ENCODE measurements at places on chromosomes 3 and 15.

DNA sequence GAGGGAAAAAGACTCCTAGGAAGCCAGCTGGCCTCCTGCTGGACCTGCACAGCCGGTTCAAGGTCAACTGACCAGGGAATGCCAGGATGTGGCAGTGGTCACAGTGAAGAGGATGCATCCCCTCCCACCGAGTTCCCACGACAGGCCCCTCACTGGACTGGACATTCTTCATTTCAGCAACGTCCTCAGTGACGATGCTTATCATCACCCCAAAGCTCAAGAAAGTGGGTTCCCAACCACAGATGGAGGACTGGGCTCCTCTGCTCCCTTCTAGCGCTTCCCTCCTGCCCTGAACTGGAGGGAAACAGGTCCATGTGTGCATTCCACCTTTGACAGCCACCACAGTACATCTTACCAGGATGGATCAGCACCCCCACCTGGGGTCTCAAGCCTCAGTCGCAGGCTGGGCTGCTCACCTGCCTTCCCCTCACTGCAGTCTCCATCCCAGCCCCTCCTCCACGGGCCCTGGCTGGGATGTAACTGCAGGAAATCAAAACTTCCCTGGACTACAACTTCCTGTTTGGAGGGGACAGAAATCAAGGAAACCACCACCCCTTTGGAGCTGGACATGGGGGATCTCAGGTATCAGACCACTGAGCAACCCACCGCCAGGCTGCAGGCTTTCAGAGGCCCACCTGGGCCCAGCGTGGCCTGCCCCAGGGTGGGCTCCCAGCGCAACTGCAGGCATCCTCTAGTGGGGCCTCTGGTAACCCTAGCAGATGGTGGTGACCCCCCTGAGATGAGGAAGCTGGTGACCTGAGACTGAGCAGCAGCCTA lies 7.3 kb downstream of the CALML4 start:
- DNase-seq, result peak; percentile 70

GRCh38 chr3:112405845-112406244 lies 72.9 kb downstream of the CD200 start:
- DNase-seq, result no peak

- DNase-seq, result no peak
Measured at GRCh38 chr3:166955201-166955939, 424.7 kb downstream of the ZBBX start.

- DNase-seq, result no peak
Measured at GRCh38 chr3:13159890-13160289, 86.7 kb upstream of the IQSEC1 start.

- DNase-seq, result no peak
Measured at GRCh38 chr15:64006642-64007041, 39.6 kb downstream of the DAPK2 start.

DNA sequence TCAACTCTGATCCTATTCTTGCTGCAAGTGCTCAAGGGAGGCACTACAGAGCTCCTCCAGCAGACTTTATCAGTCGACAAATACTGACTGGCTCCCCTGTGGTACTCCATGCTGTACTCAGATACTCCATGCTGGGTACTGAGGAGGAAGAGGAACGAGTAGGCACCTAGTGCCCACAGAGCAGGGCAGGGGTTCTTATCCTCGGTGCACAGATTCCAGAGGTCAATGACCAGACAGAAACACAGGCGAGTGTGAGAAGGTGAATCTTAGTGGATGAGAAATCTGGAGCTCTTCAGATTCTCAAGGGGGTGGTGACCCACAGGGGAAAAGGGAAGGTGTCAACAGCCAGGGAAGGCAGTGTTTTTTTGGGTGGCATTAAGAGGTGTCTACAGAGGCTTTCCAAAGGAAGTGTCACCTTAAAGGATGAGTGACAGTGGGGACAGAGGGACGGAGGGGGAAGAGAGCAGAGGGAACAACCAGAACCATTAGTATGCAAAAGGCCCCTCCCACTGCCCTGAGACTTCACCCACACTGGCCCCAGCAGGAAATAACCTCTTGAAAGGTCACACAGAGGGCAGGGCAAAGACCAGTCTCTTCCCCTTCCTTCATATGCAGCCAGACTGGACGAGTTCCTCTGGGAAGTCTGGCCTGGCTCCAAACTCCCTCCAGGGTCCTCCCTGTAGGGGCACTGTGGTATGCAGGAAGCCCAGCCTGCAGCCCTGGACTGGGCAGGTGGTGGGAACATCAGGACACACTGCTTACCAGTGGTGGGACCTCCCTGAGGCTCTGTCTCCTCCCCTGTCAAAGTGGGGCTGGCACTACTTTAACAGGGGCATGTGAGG lies 27.5 kb downstream of the CCDC12 start:
- no peak for DNase-seq

DNA sequence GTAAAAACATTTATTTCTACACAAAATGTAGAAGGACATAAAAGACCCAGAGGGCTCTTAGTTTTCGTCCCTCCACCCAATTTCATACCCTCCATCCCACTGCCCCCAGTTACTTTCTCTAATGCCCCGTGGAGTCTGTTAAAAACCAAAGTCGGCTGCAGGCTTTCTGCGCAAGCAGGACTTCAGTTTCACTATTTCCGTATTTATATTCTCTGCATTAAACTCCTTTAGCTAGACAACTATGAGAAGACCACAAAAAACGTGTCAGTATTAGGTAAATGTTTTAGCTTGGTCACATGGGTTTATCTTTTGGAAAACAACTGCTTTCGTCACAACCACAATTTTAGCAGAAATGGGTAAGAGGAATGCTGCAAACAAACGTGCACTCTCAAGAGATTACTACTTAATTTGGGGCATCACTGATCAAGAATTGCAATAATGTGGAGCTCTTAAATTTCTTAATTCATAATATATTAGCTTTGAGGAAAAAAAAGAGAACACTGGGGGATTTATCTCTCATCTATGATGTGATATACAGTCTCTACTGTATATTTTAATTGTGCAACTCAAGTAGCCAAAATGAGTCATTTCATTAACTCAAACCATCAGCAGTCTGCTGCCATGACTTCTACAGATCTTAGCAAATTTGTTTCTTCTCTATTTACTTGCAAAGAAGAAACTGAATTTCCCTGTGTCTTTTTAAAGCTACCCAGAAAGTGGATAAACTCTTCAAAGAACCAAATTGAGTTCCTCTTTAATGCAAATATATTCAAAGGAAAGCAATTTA lies 740 bp upstream of the NSMCE3 start:
- no peak for DNase-seq

Data from esophagus muscularis mucosa (tissue), 4 donors.